Kidney (tissue), 22 donors: ENCODE measurements at places on chromosomes 7 and 10. TPM values are rescaled to one million over a fixed set of nuclear protein-coding genes. Genes with fewer than 3 reads are reported as not detected.

DNA sequence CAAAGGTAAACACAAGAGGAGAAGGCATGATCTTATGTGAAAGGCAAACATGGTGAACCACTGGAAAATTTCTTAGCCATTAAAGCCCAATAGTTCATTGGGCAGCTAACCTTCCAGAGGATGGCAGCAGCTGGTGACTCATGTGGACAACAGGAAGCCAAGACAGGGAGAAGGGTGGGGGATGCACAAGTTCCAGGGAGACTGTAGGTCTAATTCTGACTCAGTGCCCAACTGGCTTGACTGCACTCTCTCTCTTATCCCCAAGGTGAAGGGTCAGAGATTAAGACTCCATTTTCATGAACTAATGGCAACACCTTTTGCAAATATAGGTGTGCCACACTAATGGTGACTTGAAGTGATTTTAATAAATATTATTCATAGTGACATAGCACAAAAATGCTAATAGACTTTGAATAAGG lies 47.9 kb upstream of the SLC35B4 start:
- DNase-seq, result no peak

- no peak for DNase-seq
Observed at GRCh38 chr7:151565541-151565940, 45.8 kb upstream of the RHEB start.

Gene WDR86
- total RNA-seq, result 5.9 TPM

DNA sequence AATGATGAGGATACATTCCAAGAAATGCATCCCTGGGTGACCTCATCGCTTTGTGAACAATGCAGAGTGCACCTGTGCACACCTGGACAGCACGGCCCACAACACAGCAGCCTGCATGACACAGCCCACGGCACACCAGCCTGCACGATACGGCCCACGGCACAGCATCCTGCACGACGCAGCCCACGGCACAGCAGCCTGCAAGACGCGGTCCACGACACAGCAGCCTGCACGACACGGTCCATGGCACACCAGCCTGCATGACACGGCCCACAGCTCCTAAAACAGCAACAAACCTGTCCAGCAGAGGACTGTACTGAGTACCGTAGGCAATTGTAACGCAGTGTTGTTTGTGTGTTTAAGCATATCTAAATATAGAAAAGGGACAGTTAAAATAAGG lies 134.7 kb upstream of the PPP2R2D start:
- DNase-seq, result no peak

DNA sequence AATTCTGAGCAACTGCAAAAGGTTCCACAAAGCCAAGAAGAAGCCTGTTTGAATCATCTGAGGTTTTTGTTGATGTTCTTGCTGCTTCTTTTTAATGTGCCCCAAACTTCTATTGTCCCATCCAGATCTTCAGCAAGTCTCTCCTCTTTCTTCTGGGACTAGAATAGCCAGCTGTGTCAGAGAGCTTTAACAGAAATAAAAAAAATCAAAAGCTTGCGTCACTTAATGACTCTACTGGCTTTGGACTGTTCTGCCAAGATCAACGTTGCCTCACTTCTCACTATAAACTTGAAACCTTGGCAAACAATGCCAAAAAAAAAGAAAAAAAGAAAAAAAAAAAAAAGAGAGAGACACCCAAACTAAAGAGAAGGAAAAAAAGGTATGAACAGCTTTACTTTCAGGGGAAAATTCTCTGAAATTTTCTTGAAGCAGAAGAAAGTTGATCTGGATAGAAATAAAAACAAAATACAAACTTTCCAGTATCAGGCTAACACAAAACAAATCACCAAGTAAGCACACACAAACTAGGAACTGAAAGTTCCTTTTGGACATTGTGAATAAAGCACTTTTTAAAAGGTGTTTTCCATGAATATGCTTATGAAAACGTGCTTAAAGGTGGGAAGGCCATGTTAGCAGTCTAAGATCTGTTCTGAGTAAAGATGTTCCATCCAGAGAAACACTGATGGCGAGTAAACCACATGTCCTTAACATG lies 14.8 kb downstream of the USP54 start:
- peak; percentile 80 for DNase-seq

Gene STRIP2
- 0.88 TPM for total RNA-seq

DNA sequence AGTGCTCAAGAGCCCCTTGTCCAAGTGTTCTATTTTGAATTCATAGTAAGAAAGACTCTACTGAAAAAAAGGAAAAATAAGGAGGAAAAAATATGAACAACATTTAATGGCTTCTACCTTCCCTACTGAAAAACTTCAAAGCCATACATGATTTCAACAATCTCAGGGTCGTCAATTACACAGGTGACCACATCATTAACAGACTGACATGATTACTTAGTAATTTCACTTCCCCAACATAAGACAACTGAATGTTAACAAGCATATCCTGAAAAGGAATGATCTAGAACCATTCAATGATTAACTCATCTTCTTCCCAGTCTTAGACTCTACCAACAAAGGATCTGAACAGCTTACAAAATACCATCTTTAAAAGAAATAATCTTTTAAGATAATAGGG lies 34.8 kb downstream of the MEOX2 start:
- DNase-seq, result no peak

Gene IL2RA
- total RNA-seq, result 11.9 TPM

DNA sequence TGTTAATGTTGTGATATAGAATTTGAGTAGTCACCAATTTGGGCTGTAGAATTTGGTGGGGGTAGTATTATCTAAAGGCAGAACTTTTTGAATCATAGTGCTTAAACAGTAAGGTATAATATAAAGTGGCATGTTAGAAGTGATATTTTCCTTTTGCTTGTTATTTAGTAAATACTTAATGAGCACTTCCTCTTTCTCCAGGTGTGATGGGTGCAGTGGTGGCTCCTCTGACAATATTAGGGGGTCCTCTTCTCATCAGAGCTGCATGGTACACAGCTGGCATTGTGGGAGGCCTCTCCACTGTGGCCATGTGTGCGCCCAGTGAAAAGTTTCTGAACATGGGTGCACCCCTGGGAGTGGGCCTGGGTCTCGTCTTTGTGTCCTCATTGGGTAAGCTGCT lies 10.5 kb downstream of the GHITM start:
- DNase-seq, result no peak

Gene KLF14
- not detected for total RNA-seq

DNA sequence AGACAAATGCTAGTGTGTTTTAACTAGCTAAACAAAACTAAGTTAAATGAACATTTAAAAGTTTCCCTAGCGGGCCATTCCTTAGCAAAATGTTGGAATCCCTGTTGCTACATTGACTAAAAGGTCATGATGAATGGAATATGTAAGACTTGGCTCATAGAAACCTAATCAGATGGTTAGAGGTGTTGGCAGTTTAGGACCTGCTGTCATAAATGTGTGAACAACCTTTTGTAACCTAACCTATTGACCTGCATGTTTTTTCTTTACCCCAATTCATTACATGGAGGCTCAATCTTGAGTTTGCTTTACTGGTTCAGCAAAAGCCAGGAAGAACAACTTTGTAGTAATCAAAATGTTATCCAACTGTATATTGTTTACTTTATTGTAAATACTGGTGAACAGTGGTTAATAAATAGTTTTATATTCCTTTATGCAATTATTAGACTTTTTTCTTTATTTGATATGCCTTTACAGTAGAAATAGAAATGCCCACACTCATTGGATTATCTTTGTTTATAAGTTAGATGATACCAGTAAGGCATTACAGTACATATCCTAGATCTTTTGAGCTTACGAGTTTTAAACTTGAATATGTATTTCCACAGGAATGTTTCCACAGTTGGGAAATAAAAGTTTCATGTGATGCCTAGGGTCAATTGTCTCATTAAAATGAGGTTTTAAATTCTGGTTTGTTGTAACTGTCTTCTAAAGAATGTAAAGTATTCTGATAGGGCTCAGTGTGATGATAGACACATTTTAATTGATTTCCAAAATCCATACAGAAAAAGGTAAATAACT lies 11.6 kb downstream of the CBX3 start:
- no peak for DNase-seq

Gene PRR15
- total RNA-seq, result 21.2 TPM

Gene PILRA
- 18.8 TPM for total RNA-seq

DNA sequence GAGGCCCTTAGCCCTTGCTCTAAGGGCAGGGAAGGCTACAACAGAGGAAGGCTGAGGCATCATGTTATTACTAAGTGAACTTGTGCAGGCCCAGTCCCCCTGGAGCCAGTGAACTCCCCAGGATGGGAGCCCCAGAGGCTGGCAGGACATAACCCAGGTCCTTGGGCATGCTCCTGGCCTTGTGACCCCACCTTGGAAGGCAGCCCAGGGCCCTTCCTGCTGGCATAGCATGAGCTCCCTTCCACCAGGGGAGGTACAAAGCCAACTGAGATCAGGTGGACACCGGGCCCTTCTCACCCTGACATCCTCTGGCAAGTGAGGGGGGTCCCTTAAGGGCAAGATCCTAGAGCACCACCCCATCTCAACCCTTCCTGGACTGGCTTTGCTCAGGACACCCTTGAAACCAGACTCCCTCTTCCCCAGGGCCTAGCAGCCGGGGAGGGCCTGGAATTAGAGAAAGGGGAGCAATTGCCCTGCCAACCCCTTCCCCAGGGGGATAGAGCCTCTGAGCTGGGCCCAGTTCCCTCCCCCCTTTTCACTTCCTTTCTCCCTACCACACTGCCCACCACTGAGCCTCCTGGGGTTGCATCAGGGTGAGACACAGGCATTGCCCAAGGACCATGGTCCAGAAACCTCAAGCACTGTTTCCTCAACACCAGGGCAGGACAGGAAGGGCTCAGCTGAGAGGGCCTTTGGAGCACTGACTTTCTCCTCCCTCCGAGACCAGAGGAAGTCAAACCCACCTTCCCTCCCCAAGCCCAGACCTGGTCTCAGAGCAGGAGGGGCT lies 1.8 kb upstream of the VSIR start:
- DNase-seq, result no peak

DNA sequence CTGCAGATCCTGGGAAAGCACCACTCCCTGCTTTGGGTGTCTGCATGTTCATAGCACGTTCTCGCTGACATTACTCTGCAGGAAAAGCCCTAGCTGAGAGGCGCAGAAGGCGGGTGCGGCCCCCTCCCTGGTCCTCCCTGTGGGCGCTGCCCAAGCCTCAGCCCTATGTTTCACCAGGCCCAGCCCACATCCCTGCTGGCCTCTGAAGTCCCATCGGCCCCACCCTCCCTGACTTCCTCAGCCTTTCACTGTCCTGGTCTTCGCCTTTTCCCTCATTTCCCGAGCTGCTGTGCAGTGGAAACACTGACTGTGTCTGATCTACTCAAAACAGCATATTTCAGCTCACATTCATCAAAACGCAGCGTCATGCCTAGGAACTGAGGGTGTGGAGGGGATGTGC lies 36.3 kb upstream of the DIP2C start:
- no peak for DNase-seq

Gene SLC26A3
- 0.25 TPM for total RNA-seq

GRCh38 chr7:106205621-106206222 lies 79.1 kb downstream of the NAMPT start:
- DNase-seq, result no peak

DNA sequence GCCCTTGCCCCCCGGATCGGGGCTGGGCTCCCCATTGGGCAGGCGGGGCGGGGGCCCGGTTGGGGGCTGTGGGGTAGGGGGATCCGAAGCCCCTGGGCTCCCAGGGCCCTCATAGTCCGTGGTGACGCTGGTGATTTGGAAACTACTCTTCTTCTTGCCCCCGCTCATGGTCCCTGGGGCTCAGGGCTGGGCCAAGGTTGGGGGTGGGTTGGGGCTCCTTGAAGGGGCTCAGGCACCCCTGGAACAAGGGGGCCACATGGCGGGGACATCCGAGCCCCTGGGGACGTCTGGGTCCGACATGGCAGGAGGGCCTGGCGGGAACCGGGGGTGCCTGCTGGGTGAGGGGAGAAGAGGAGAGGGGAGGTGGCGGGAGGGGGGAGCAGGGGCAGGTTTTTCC lies 1.1 kb downstream of the TSC22D4 start:
- peak; percentile 81 for DNase-seq

Gene PAX2
- total RNA-seq, result 102 TPM

DNA sequence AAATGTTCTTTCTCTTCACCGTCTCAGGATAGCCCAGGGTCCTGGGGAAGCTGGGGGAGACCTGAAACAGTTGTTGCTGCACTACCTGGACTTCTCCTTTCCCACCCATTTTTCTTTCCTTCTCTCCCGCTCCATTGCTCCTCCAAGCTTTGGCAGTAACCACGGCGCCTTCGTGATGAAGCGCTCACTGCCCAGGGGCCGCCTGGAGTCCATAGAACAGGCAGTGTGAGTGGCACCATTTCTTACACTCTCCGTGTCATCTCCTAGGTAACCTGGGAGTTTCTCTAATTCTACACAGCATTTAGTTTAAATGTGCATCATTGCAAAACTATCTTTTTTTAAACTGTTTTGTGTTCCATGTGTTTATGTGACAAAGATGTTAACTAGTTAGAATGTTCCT lies 40.3 kb upstream of the BHLHA15 start:
- peak; percentile 27 for DNase-seq

- DNase-seq, result no peak
Observed at GRCh38 chr7:130095812-130096211, 25.5 kb downstream of the KLHDC10 start.

Gene TET1
- total RNA-seq, result 2.2 TPM

- DNase-seq, result no peak
Observed at GRCh38 chr10:78505657-78506056, 472.0 kb downstream of the RPS24 start.

Gene CUZD1
- 0.54 TPM for total RNA-seq

Gene OPN1SW
- not detected for total RNA-seq

Gene TIMM23
- 52.0 TPM for total RNA-seq

- DNase-seq, result no peak
Observed at GRCh38 chr7:100353685-100354330, 4.1 kb upstream of the PILRB start.

DNA sequence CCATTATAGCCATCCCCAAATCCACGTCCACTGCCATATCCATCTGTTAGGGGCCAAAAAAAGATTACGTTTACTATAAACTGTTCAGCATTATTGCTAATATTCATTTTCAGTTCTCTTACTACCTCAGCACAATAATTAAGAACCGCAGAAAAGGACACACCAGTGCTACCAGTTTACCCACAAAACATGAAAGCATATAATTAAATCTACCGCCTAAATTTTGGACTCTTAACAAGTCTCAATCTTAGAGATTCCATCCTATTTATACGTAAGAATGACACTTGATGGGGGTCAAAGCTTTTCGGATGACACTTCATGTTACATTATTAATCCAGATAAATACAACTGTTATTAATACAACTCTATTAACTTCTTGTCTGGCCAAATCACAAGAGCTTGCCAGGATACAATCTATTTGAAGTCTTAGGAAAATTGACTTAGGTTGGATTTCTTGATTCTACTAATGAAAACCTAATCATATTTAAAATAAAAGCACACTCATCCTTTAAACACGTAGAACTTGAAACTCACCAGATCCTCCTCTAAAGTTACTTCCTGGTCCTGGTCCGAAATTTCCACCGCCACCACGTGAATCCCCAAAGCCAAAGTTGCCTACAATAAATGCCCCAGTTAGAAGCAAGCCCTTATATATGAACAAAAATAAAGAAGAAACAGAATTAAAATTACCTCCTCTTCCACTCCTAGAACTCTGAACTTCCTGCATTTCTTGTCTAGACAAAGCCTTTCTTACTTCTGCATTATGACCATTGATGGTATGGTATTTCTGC lies 4.5 kb downstream of the HNRNPA2B1 start:
- no peak for DNase-seq

Gene BEND7
- 37.9 TPM for total RNA-seq
